Placental pericyte (primary cell): ENCODE measurements at places on chromosomes 7 and 10. TPM values are rescaled to one million over a fixed set of nuclear protein-coding genes. Genes with fewer than 3 reads are reported as not detected.

UPK3B gene
- not detected in 2 replicates for total RNA-seq

TMEM130 gene
- 0.72 and 2.8 TPM in 2 replicates for total RNA-seq

SLC26A5 gene
- total RNA-seq, result not detected in 2 replicates

VWDE gene
- total RNA-seq, result 0.14 TPM in 1 of 2 replicates, not detected in the other

LRRC18 gene
- not detected in 2 replicates for total RNA-seq
